ENCODE measurements at places on chromosomes 2 and 18. TPM values are rescaled to one million over a fixed set of nuclear protein-coding genes. Genes with fewer than 3 reads are reported as not detected.

Gene STRADB
- total RNA-seq, result 17.8 TPM

Gene ERBB4
- total RNA-seq, result not detected

Gene CHRND
- not detected for total RNA-seq

Gene SP110
- 5.6 TPM for total RNA-seq

Gene ANTXR1
- 144 TPM for total RNA-seq

Gene DLX2
- 0.61 TPM for total RNA-seq

Gene CFC1
- not detected for total RNA-seq

Gene EGR4
- total RNA-seq, result 0.43 TPM

Gene UGT1A10
- total RNA-seq, result 0.18 TPM

Gene GPR155
- total RNA-seq, result 0.39 TPM

Gene RUFY4
- total RNA-seq, result not detected

Gene RALBP1
- total RNA-seq, result 35.1 TPM

Gene ITGA4
- total RNA-seq, result 1.1 TPM

Gene MCFD2
- 111 TPM for total RNA-seq

Gene TUBA4A
- total RNA-seq, result 321 TPM

Gene SATB2
- total RNA-seq, result 3.4 TPM

Gene SLC19A3
- total RNA-seq, result 2.9 TPM

Gene SSB
- total RNA-seq, result 256 TPM

Gene UPP2
- total RNA-seq, result not detected

Gene CFAP65
- 0.11 TPM for total RNA-seq

Gene TUBA4B
- total RNA-seq, result 0.33 TPM

Gene CENPA
- total RNA-seq, result 46.7 TPM

Gene UGT1A3
- total RNA-seq, result 0.19 TPM

Gene LYPD1
- 12.0 TPM for total RNA-seq

Gene SLC23A3
- 0.46 TPM for total RNA-seq

Gene RAB17
- total RNA-seq, result not detected

Gene PLEK
- total RNA-seq, result not detected

Gene ARHGAP25
- 0.23 TPM for total RNA-seq

Gene SNTG2
- not detected for total RNA-seq

Gene SOCS6
- total RNA-seq, result 33.8 TPM

Gene NEU2
- not detected for total RNA-seq

Gene C2orf66
- 0.11 TPM for total RNA-seq

Gene ANKRD62
- total RNA-seq, result not detected

Gene IL36A
- total RNA-seq, result not detected

Gene ALPP
- 2.7 TPM for total RNA-seq

Gene MROH2A
- not detected for total RNA-seq

Gene BOLL
- total RNA-seq, result not detected

Measured in A549 treated with ZK216348 at 1 μM for 4 hours (cell line).